ENCODE measurements at places on chromosomes 7 and 10. TPM values are rescaled to one million over a fixed set of nuclear protein-coding genes. Genes with fewer than 3 reads are reported as not detected.

DYDC2 gene
- polyA plus RNA-seq = 22.8 TPM

GPC2 gene
- polyA plus RNA-seq = 17.7 TPM

LGI1 gene
- 2.1 TPM for polyA plus RNA-seq

SEC31B gene
- polyA plus RNA-seq = 23.1 TPM

CYP17A1 gene
- 146 TPM for polyA plus RNA-seq

TEX36 gene
- 41.5 TPM for polyA plus RNA-seq

DYNC1I1 gene
- 3.7 TPM for polyA plus RNA-seq

CYP3A7 gene
- polyA plus RNA-seq = not detected

GRCh38 chr10:125811251-125811650 lies 11.8 kb downstream of the UROS start:
- no peaks in the 10 kb centered on the region for H3K36me3 ChIP-seq
- no peak overlapping the region for H3K27ac ChIP-seq
- no peak for DNase-seq
- no peak overlapping the region for H3K4me3 ChIP-seq

GRCh38 chr10:122494833-122495232 lies 33.5 kb downstream of the HTRA1 start:
- no peak for DNase-seq
- peaks cover 20% of the 10 kb centered on the region for H3K4me1 ChIP-seq
- H3K27ac ChIP-seq = peak overlapping the region; percentile 32

GRCh38 chr10:69957241-69957885 lies 95.3 kb upstream of the MACROH2A2 start:
- H3K27ac ChIP-seq = no peak overlapping the region
- H3K27me3 ChIP-seq = no peaks in the 10 kb centered on the region
- no peaks in the 10 kb centered on the region for H3K36me3 ChIP-seq
- DNase-seq = no peak

- DNase-seq = no peak
- H3K4me1 ChIP-seq = peaks cover 30% of the 10 kb centered on the region
- H3K27me3 ChIP-seq = no peaks in the 10 kb centered on the region
- H3K36me3 ChIP-seq = no peaks in the 10 kb centered on the region
- H3K4me3 ChIP-seq = no peak overlapping the region
- H3K27ac ChIP-seq = no peak overlapping the region
These were observed 23.0 kb downstream of the VSIR start for GRCh38 chr10:71750124-71750841.

DNA sequence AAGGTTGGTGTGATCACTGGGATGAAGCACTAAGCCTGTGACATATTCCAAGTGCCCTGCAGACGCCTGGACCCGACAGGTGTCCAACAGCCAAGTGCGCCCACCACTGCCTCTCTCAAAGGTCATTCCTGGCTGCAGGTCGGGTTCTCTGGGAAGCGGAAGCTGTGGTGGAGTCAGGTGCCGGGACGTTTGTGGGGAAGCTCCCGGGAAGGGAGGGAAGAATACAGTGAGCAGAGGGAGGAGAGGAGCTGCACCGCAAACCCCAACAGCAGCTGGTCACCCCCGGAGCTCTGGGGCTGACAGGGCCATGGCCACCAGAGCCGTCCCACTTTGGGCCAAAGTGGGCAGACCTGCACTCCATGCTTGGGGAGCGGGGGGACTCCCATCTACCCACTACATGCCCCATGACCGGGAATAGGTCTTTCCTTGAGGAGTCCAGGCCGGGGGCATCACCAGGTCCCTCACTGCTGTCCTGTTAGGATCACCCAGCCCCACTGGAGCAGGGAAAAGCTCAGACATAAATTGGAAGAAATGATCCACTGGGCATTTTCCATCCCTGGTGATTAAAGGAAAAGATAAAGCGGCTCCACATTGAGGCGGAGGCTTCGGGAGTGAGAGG lies 84.5 kb upstream of the PPP2R2D start:
- no peak overlapping the region for H3K27ac ChIP-seq
- H3K36me3 ChIP-seq = no peaks in the 10 kb centered on the region
- DNase-seq = peak; percentile 4
- no peaks in the 10 kb centered on the region for H3K4me1 ChIP-seq
- no peaks in the 10 kb centered on the region for H3K27me3 ChIP-seq
- H3K4me3 ChIP-seq = no peak overlapping the region

DNA sequence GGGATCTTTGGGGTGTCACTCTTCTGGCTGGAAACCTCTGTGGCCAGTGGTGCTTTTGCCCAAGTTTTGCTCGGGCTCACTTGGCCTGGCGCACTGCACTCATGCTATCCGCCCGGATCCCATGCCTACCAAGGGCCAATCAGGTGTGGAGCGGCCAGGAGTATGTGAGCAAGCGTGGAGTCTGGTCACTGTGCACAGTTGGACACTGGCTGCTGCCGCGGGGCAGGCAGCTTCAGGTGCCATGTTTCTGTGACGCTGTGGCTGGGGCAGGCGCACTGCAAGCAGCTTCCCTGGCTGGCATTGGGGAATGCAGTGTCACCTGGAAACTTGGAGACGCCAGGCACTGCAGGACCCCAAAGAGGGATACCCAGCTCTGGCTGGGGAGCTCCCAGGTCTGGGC lies 45.3 kb downstream of the NEUROG3 start:
- no peaks in the 10 kb centered on the region for H3K27me3 ChIP-seq
- no peaks in the 10 kb centered on the region for H3K36me3 ChIP-seq
- H3K4me1 ChIP-seq = no peaks in the 10 kb centered on the region
- no peak overlapping the region for H3K27ac ChIP-seq
- DNase-seq = no peak
- H3K4me3 ChIP-seq = no peak overlapping the region

DNA sequence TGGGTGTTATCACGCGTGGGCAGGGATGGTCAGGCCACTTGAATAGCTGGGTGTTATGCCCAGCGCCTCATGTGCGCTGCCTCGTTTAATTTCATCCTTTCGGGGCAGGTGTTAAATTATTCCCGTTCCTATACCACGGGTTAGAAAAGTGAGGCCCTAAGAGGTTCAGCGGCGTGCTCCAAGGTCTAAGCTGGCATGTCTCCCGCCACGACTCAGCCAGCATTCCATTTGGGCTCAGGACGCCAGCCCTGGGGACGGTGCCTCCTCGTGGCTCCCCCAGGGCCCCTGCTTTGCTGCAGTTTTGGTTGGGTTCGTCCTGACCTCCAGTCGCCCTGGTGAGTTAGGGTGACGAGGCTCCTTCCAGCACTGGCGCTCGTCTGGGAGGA lies 124.5 kb downstream of the TRRAP start:
- no peak overlapping the region for H3K27ac ChIP-seq
- no peaks in the 10 kb centered on the region for H3K27me3 ChIP-seq
- H3K4me1 ChIP-seq = no peaks in the 10 kb centered on the region
- H3K4me3 ChIP-seq = no peak overlapping the region

DNA sequence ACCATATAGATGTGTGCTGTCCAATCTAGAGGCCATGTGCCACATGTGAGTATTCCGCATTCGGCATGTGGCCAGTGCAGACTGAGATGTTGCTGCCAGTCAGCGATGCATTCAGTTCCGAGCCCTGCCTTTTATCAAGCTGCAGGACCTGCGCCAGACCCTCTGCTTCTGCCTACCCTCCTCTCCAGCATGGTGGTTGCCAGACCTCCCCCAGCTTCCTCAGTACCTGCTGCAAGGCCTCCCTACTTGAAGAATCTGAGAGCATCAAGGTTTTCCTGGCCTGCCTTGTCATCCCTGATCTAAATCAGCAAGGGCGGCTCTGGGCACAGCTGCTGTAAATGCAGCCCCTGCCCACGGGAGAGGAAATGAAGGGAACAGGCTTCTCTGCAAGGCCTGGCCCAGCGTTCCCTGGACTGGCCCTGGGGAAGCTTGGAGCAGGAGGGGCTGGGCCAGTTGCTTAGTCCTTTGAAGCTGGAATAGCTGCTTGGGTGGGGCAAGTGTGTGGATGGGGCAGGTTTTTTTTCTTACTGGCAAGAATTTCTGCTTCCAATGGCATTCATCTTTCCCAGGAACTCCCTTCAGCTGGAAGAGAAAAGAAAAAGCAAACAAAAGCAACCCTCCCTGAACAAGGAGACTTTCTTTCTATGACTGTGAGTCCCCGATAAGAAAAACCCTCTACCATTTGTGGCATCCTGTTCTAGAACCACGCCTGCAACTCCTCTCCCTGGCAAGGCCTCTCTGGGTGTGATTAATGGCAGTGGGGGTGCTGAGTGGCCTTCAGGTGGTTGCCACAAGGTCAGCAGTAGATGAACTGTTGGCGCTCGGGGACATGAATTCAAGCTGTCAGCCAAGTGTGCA lies 93.0 kb downstream of the NHLRC2 start:
- peaks cover 10% of the 10 kb centered on the region for H3K4me1 ChIP-seq
- H3K27ac ChIP-seq = no peak overlapping the region
- H3K4me3 ChIP-seq = no peak overlapping the region
- no peaks in the 10 kb centered on the region for H3K36me3 ChIP-seq

DNA sequence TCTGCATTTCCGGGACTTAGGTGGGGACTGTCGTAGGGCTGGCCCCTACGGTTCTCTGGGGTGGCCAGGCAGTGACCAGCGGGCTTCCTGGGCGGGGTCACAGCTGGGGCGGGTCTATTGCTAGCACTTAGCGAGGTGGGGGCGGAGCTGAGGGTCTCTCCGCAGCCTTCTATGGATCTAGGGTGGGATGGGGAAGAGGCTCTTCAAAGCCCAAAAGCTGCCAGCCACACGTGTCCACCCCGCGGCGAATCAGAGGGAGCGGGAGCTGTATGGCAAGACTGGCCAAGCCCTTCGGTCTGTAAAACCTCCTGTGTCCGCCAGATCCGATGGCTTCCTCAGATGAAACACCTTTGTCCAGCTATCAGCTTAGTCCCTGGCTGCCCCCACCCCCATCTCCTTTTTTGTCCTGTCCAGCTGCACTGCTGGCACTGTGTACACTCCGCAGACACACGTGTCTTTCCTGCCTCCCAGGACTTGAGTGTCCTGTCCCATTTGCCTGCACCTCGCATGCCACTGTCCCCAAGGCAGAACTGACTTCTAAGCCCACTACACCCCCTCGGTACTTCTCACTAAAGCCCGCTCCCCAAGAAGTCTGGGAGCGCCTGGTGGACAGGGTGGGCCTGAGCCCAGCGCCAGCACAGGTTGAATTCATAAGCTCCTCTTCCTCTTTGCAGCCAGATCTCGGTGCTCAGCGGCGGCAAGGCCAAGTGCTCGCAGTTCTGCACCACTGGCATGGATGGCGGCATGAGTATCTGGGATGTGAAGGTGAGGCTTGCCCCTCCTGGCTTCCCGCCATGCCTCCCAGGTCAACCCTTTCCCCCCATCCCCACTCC lies 14.8 kb downstream of the PDAP1 start:
- H3K4me3 ChIP-seq = peak overlapping the region; percentile 60
- H3K27ac ChIP-seq = peak overlapping the region; percentile 71
- H3K36me3 ChIP-seq = no peaks in the 10 kb centered on the region
- no peak for DNase-seq
- H3K27me3 ChIP-seq = no peaks in the 10 kb centered on the region

- no peak overlapping the region for H3K27ac ChIP-seq
- DNase-seq = no peak
- H3K27me3 ChIP-seq = no peaks in the 10 kb centered on the region
- no peak overlapping the region for H3K4me3 ChIP-seq
- no peaks in the 10 kb centered on the region for H3K4me1 ChIP-seq
- no peaks in the 10 kb centered on the region for H3K36me3 ChIP-seq
These were observed 22.0 kb upstream of the SLC26A4 start for GRCh38 chr7:107638594-107638993.

DNA sequence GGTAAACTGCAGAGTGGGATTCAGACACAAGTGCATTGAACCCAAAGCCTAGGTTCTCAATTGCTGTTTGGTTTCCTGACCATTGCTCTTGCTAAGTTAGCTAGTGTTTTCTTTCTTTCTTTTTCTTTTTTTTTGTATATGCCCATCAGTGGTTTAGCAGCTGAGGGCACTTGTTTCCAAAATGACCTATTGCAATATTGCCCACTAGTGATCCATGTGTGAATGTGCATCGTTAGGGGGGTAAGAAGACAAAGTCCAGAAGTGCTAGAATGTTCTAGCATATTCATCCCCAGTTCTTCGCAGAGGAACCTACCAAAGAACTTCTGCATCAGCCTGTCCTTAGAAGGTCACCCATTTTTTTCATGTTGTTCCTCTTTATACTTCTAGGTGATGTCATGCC lies 252.8 kb upstream of the GPR26 start:
- no peaks in the 10 kb centered on the region for H3K27me3 ChIP-seq
- DNase-seq = no peak
- no peak overlapping the region for H3K27ac ChIP-seq
- H3K4me3 ChIP-seq = no peak overlapping the region

GRCh38 chr10:69494626-69495558 lies 43.6 kb downstream of the TSPAN15 start:
- H3K36me3 ChIP-seq = no peaks in the 10 kb centered on the region
- H3K4me3 ChIP-seq = no peak overlapping the region
- peak; percentile 91 for DNase-seq
- H3K27me3 ChIP-seq = no peaks in the 10 kb centered on the region
- H3K4me1 ChIP-seq = peaks cover 3% of the 10 kb centered on the region
- peak overlapping the region; percentile 71 for H3K27ac ChIP-seq

GRCh38 chr7:2954433-2954853 lies 89.2 kb downstream of the CARD11 start:
- H3K27me3 ChIP-seq = no peaks in the 10 kb centered on the region
- DNase-seq = no peak
- no peak overlapping the region for H3K4me3 ChIP-seq
- no peak overlapping the region for H3K27ac ChIP-seq

GRCh38 chr7:124349443-124349842 lies 316.6 kb upstream of the TMEM229A start:
- DNase-seq = no peak
- H3K4me3 ChIP-seq = no peak overlapping the region
- peaks cover 4% of the 10 kb centered on the region for H3K4me1 ChIP-seq
- no peak overlapping the region for H3K27ac ChIP-seq
- H3K36me3 ChIP-seq = no peaks in the 10 kb centered on the region
- no peaks in the 10 kb centered on the region for H3K27me3 ChIP-seq

DNA sequence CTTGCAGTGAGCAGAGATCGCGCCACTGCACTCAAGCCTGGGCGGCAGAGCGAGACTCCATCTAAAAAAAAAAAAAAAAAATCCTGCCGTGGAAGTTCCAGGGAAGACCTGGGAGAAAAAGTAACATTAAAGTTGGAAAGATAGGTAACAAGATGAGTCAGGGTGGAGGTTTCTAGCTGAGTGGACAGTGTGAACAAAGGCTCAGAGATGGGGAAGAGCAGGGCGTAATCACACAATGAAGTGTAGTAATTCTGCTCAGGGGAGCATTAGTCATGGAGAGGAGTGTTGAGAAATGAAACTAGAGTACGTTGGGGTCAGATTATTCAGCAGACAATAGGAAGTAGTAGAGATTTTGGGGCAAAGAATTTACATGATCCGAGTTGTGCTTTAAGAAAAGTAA lies 21.6 kb upstream of the WASL start:
- no peaks in the 10 kb centered on the region for H3K36me3 ChIP-seq
- H3K27ac ChIP-seq = no peak overlapping the region
- no peak overlapping the region for H3K4me3 ChIP-seq
- no peaks in the 10 kb centered on the region for H3K27me3 ChIP-seq
